Frontal cortex (tissue), 4 donors: ENCODE measurements at places on chromosomes 1 and 21.
A peak's percentile ranks its signal among the peaks of the same experiment; 100 is the strongest.

- DNase-seq = no peak
These were observed 543.0 kb upstream of the PLXNA2 start for GRCh38 chr1:208787219-208787618.

- DNase-seq = no peak
These were observed 27.7 kb downstream of the EPS15 start for GRCh38 chr1:51491166-51491981.

DNA sequence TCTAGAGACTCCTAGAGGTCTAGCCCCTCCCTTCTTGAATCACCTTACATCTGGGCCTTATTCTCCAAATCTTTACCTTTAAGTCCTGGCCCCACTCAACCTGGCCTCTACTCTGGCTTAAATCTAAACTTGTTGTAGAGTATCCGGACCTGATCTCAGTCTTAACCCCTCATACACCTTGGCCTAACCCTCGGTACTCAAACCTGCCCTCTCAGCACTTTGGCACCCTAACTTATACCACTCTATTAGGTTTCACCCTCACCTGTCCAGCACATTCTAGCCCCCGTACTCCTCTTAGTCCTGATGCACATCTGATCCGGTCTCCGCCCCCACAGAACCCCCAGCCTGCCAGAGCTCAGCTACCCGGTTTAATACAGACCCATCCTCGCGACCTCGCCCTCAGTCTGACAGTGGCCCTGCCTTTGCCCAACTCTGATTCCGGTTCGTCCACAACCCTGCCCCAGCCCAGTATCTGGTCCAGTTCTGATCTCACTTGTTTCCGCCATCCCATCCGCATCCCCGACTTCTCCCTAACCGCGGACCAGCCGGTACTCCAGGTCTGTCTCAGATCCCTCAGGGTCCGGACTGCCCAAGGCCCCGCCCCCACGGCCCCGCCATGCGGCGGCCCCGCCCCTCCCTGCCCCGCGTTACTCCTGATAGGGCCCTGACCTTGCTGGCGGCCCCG lies 1.5 kb downstream of the TRIM62 start:
- no peak for DNase-seq

GRCh38 chr1:230141021-230141648 lies 74.1 kb downstream of the GALNT2 start:
- no peak for DNase-seq

DNA sequence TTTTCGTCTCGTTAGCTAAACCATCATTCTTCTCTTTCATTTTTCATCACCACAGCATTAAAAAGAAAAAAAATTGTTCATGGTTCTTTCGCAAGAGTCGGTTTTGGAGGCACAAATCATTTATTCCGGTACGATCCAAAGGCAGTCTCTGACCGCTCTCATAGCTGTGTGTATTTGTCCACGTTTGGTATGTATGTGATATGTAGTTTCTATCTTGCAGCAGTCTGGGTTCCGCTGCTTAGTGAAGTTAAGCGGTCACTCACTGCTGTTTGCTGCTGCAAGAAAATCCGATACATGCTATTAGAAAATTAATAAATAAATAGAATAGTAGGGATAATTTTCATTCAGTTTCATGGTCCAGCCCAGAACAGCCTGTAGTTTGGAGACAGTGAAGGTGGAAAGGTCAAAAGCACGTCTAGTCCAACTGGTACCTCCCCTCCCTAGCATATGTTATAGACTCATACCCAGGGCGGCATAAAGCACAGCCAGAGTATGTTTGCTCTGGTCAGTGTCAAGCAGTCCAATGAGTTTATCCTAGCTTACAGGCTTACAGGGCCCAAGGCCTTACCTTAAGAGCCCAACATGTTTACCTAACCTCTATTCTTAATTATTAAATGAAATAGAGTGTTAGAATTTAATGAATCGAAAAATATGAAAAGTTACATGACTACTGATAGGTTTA lies 2.5 kb downstream of the FMN2 start:
- no peak for DNase-seq

- DNase-seq = no peak
These were observed 8.6 kb upstream of the FCMR start for GRCh38 chr1:206930210-206930798.

GRCh38 chr1:176811511-176812288 lies 348.7 kb downstream of the PAPPA2 start:
- DNase-seq = no peak

- DNase-seq = no peak
These were observed 46.7 kb downstream of the ZBTB18 start for GRCh38 chr1:244097523-244098405.

- no peak for DNase-seq
These were observed 57.5 kb downstream of the IARS2 start for GRCh38 chr1:220151454-220151853.

DNA sequence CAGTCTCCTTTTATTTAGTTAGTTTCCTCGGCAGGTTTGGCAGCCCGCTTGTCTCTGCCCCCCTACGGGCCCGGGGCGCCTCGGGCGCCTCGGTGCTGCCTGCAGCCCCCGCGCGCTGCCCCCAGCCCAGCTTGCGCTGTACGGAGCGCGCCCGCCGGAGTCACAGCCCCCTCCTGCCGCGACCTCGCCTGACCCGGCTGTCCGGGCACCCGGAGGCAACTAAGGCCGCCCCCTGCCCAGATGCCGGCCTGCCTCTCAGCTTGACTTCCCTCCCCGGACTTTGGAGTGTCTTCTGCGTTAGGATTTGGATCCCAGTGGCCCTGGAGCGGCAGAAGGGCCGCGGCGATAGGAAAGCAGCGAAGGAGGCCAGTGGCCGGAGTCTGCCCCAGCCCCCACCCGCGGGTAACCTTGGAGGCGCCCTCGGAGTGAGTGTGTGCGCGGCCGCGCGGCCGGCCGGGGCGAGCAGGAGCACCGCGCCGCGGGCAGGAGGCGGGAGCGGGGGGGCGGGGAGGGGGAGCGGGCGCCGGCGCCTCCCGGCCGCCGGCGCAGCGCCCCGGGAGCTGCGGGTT lies 7.6 kb downstream of the CDKN2C start:
- peak; percentile 75 for DNase-seq

- no peak for DNase-seq
These were observed 844.1 kb downstream of the LTN1 start for GRCh38 chr21:28148400-28149064.

DNA sequence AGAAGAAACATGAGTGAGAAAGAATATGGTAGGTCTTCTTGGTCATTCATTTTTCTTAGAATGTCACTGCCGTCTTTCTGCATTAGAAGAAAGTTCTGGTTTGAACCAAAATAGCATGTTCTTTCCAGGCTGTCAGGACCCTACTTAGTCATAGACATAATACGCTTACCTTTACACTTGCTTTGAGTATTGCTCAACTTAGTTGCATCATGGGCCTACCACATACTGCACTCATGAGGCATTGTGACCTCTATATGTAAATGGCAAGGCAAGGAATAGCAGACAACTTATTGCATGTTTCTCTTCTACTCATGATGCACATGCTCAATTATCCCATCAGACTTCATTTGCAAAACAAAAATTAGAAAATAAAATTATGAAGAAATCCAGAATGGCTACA lies 415.0 kb downstream of the HLX start:
- DNase-seq = no peak

DNA sequence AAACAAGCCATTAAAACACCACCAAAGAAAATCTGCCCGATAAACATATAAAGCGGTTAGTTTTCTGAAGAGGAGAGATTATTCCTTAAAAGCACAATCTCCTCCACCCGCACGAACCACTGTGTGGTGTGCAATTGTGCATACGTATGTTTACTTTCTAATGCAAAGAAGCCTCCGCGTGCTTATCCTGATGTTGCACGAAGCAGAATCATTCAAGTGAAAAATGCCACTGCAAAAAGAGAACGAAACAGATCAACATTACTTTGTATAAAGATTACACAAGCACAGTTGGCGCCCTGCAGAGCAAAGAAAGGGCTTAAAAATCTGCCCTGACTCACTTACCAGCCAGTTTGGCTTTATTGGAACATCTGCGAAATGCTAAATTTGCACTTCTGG lies 166.8 kb downstream of the ZNF281 start:
- no peak for DNase-seq

DNA sequence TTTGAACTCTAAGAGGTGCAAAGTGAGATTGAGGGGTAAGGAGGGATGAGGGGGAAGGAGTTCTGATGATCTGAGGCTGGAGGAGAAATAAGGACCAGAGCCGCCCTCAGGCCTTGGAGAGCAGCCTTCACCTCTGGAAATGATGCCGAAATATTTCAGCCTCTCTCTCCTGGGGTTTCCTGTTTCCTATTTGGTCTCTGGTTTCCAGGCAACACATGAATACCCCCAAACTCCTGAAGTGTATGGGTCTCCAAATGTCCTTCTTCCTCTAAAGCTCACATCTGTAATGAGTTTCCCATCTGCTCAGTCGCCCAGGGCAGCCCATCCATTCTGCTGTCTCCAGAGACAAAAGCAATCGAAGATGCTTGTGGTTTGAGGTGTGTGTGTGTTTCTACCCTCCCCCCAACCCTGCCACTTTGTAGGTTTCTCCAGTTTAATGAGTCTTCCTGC lies 52.0 kb upstream of the FAM20B start:
- DNase-seq = no peak

DNA sequence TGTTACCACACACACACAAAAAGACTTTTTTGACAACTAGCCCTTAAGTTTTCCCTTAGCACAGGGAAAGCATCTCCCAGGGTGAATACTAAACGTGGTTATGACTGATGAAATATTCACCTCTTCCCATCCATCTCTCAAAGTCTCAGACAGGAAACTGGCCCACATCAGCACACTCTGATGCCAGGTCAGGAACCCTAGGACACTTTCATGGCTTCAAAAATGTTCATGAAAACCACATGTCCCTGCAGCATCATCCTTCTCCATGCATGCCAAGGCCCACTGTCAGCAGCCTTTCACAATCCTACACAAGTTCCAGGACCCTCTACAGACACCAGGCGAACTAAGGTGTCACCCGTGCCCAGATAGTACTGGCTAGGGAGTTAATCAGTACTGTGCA lies 68.7 kb downstream of the DNTTIP2 start:
- DNase-seq = no peak

GRCh38 chr1:7383671-7384520 lies 387.2 kb upstream of the VAMP3 start:
- DNase-seq = no peak

- no peak for DNase-seq
These were observed 58.7 kb downstream of the DIP2A start for GRCh38 chr21:46517361-46517760.

GRCh38 chr1:235287208-235287882 lies 40.6 kb downstream of the ARID4B start:
- no peak for DNase-seq

DNA sequence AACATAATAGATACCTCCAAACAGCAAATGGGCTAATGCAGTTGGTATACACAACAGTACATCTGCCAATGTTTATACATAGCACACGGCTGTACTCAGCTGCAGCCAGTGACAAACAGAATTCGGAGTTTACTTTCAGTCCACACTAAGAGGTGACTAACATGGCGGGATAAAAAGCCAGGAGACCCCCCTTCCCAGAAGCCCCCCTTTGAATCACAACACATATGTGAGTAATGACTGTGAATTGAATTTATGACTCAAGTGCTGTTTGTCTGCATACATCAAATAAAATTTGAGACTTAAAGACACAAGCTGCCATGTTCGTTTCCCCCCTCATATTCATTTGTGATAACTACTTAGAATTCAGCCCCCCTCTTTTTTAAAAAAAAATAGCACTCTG lies 113.2 kb downstream of the RUNX1 start:
- no peak for DNase-seq

DNA sequence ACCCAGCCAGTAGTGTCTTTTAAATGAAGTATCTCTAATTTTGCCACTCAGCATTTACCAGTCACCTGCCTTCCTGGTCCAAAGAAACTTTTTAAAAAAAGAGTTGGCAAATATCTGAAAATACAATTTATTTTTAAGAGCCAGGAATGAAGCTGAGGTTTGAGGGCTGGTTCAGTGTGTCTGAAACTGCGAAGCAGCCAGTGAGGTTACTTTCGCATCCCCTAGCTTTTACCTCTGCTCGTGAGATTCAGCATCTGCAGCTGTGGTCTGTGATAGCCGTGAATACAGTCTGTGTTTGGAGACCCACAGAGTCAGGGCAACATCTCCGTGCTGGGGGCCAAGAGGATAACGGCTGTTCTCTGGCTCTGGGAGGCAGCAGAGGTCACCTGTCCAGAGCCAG lies 21.3 kb upstream of the KCNAB2 start:
- no peak for DNase-seq

- DNase-seq = no peak
These were observed 816 bp downstream of the E2F2 start for GRCh38 chr1:23530087-23530746.

DNA sequence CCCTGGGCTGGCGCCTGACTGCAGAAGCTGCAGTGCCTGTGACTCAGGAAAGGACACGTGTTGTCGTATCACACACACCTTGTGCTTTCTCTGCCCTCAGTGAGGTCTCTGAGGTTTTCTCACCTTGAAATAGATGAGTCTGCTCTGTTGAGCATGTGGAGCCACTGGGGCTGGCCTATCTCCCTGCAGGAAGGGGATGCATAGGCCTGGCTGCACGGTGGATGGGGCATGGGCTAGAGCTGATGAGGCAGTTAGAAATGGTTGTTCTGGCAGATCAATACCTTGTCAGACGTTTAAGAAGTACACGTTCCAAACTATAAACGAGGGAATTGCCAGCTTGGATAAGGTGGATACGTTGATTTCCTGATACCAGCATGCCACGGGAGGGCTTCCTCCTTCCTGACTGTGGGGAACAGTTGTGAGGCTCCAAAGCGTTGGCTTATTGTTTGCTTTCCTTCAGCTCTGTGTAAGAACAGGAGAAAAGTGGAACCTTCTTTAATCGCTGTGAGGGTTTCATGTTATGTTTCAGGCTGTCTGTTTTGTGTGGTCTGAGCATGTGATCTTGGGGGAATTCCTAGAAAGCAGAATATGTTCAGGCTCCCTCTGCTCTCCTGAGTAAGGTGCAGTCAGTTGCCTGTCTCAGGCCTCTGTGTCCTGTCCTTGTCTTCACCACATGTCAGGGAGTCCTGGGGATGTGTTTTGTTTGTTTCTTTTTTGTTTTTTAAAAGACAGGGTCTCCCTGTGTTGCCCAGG lies 44.8 kb downstream of the PCNT start:
- no peak for DNase-seq

DNA sequence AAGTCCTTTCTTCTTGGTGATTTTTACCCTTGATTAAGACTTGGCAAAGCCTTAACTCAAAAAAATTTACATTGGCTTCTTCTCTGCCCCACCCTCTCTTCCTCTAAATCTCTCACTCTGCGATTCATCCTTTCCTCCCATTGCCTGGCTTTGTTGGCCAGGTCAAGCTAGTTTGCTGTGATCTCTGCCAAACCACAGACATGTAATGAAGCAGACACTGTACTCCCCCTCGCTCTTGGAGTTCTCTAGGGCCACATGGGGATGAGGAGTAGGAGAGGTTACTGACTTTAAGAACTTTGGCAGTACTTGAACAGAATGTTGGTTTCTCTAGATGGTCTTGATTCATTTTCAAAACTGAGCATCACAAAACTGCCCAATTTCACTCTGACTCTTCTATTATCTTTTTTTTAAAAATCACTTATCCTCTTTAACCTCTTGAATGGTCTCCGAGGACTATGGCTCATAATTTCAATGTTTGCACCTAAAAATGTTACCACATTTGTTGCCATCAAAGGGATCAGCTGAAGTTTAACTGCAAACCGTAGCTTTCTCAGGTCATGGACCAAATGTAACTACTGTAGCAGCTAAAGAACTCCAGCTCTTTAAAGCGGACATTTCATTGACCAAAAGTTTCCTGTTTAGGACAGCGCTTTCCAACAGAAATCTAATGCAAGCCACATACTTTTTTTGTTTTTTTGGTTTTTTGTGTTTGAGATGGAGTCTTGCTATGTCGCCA lies 62.7 kb upstream of the IPO9 start:
- DNase-seq = no peak

GRCh38 chr1:214524824-214525223 lies 26.6 kb downstream of the PTPN14 start:
- no peak for DNase-seq
